Karpas-422 (cell line): ENCODE measurements at places on chromosomes 2 and 18.

DNA sequence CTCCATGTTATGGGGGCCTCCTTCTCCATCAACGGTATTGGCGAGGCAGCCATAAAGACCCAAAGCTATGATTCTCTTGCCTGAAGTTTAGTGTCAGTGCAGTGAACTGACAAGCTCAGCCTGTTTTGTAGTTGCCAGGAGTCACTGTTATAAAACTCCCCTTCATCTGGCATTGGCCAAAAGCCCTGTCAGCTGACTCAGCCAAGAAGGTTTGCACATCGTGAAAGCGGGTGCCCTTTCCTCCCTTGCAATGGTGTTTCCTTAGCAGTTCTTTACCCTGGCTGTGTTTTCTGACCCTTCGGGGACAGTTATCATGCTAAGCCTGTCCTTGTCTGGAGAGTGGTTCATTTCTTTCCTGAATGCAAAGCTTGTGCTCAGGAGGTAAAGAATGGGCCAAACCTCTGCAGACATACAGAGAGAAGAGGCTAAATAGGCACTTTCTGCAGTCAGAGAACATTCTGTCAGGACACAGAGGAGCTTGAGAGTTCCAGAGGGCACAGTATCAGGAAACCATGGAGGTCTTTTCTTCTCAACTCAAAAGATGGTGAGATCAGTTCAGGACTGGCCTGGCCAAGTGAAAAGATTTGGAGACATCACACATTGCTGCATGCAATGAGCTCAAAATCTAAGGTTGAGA, 414.2 kb downstream of the ZNF521 start:
- DNase-seq, result no peak

GRCh38 chr18:25175558-25176517, 176.1 kb downstream of the ZNF521 start:
- no peak for DNase-seq

DNA sequence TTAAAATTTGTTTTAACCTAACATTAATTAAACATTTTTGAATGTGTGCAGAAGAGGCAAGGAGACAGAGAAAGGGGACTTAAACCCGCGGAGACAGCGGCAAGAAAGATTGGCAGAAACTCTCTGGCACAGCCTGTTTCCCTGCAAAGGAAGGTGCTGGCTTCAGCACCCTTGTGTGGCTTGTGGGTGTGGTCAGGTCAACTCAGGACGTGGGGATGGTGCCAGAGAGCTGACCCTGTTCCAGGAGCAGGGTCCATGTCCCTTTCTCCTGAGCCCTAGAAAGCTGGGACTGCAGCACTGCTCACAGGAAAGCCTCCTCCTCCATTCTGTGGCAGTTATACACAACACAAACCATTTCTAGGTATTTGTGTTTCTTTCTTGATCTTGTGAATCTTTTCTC, 176.2 kb upstream of the ST6GAL2 start:
- no peak for DNase-seq

- DNase-seq, result peak; percentile 21
Measured at GRCh38 chr2:209305026-209305425, 118.8 kb upstream of the MAP2 start.

DNA sequence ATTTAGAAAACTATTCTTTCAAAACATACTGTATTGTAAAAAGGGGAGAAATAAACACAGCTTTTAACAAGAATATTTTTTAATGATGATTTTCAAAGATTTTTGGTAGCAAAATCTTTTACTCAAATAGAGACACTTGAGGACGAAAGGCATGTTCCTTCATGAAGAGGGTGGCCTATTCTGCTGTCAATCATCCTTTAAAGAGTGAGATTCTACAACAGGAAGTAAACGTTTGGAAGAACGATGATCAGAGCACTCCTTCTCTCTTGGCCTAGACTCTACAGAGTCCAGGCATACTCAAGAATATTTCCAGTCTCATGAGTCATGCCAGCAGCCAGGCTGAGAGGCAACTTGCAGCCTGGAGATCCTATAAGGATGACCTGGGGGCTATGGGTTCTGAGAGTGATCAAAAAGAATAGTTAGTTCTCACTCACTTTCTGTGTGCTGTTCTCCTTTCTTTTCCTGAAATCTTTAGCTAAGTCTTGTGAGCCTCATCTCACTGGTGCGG, 62.4 kb upstream of the TCF4 start:
- DNase-seq, result peak; percentile 14

GRCh38 chr18:27614951-27615844, 430.1 kb upstream of the CHST9 start:
- no peak for DNase-seq

GRCh38 chr2:142557391-142557790, 320.1 kb upstream of the KYNU start:
- no peak for DNase-seq

- DNase-seq, result no peak
Measured at GRCh38 chr18:59696311-59697235, 650 bp downstream of the CCBE1 start.

DNA sequence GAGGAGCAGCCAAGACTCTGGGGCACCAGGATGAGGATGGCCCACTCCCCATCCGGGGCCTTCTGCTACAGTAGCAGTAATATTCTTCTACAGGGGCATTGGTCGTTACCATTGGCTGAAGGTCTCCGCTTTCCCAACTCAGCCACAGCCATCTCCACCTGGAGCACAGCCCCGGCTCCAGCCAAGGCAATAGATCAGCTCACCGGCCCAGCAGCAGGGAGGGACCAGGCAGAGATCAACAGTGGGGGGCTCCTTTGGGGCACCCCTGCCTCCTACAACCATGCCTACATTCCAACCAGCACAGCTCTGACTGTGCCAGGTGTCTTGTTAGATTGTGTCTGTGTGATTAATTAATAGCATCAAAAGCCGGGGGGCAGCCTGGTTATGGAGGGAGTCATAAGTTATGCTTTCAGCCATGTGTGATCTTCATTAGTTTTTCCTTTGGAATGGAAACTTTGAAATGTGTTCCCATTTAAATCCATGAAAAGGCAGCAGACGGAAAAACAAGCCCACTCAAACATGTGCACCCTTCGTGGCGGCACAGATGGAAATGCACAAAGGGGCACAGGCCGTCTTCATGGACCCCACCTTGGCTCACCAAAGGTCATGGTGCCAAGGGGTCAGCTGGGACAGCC, 68.6 kb upstream of the BZW1 start:
- DNase-seq, result peak; percentile 21

DNA sequence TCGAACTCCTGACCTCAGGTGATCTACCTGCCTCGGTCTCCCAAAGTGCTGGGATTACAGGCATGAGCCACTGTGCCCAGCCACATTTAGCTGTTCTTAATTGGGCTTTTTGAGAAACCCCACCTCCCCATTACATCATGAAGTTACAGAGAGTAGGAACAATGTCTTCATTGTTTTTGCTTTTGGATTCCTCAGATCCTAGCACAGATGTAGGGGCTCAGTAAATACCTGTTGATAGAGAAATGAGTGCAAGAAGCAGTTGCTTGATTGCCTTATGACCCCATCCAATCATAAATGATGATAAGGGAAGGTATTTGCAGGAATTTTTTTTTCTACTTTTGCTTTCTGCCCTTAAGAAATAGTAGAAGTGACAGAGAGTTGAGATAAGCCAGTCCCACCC, 25.4 kb downstream of the GREB1L start:
- no peak for DNase-seq

- no peak for DNase-seq
Measured at GRCh38 chr18:69777248-69777647, 170.4 kb downstream of the CD226 start.

- DNase-seq, result no peak
Measured at GRCh38 chr18:31487246-31488015, 10.5 kb upstream of the DSG2 start.

GRCh38 chr18:48543228-48543627, 4.4 kb downstream of the CTIF start:
- DNase-seq, result no peak

DNA sequence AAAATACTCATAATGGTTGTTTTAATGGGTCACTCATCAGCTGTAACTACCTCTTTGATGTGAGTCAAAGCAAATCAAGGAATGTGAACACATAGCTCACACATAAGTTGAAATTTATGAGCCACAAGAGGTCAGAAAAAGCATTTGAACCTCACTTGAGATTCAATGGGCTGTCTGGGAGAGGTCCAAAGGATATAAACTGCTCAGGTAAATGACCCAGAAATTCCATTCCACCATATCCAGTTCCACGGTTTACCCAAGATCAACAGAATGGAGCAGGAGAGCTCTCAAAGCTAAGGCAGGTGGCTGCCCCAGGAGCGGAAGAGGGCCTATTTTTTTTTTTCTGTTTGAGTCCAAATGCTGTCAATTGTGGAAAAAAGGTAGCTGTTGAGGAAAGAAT, 464.1 kb downstream of the TNS1 start:
- DNase-seq, result no peak

DNA sequence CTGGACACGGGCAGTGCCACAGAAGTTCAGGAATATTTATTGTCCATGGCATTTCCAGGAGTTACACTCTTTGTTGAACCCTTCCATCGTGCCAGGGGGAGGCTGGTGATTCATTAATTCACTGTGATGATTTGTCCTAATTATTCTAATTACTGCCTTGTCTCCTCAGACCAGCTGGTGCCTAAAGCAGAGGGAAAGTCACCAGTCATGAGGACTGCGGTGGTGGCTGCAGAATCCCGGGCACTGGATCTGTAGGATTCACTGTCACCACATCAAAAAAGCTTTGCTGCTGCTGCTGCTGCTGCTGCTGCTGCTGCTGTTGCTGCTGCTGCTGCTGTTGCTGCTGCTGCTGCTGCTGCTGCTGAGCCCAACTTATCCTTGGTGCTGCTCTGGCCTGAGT, 908.2 kb downstream of the TSN start:
- no peak for DNase-seq
